ENCODE measurements at places on chromosomes 12 and 14.

GRCh38 chr14:50667684-50667995 lies 466 bp downstream of the SAV1 start:
- DNase-seq, result peak; percentile 31

DNA sequence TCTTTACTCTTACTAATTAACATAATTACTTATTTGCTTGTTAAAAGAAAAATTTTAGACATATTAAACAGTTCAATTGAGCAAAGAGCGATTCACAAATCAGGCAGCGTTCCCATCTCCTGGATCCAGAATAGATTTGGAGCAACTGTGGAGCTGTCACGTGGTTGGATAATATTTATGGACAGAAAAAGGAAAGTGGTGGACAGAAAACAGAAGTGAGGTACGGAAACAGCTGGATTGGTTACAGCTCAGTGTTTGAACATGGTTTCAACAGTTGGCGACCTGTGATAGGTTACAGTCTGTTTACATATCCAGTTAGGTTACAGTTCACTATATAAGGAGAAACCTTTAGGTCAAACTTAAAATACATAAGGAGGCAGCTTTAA lies 19.7 kb upstream of the FAM234B start:
- no peak for DNase-seq

- DNase-seq, result no peak
Observed at GRCh38 chr12:31026202-31026601, 47.5 kb upstream of the DDX11 start.

- DNase-seq, result no peak
Observed at GRCh38 chr14:84409435-84409834, 1120.5 kb upstream of the FLRT2 start.

- no peak for DNase-seq
Observed at GRCh38 chr14:105502446-105503295, 11.6 kb downstream of the TEDC1 start.

DNA sequence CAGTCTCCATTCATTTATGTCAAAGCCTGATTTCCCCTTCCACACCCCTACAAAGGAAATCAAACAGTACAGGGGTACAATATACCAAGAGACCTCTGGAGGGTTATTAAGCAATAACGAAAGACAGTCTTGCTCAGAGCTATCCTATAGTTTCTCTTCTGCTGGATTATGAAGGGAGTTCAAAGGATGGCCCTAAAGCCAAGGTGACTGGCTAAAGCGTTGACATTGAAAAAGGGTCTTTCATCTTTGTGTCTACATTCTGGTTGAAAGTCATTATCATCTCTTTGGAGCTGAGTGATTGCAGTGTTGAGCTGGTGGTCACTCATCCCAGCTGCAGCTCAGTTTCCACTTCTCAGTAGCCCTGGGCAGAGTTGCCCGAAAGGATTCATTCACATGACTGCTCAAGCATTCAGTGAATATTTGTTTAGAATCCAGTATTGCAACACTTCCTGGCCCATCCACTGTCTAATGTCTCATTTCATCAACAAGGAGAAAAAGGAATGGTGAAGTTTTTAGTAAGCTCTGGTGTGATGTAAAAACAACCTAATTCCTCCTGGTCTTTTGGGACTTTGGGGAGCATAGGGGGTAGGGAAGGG lies 19.2 kb upstream of the TBX5 start:
- no peak for DNase-seq

- DNase-seq, result no peak
Observed at GRCh38 chr14:61493239-61493638, 171.9 kb downstream of the PRKCH start.

GRCh38 chr12:47799357-47799955 lies 20.2 kb downstream of the HDAC7 start:
- no peak for DNase-seq

GRCh38 chr12:106897981-106898901 lies 57.5 kb upstream of the TMEM263 start:
- DNase-seq, result no peak
